Activated CD8-positive, alpha-beta memory T cell treated with anti-CD3 and anti-CD28 coated beads for 24 hours (primary cell): ENCODE measurements at places on chromosomes 1 and 21.
A peak's percentile ranks its signal among the peaks of the same experiment; 100 is the strongest.

- DNase-seq = no peak
Observed at GRCh38 chr1:43038232-43038935, 79.7 kb upstream of the SLC2A1 start.

- no peak for DNase-seq
Observed at GRCh38 chr1:195898924-195899323, 709.3 kb downstream of the KCNT2 start.

DNA sequence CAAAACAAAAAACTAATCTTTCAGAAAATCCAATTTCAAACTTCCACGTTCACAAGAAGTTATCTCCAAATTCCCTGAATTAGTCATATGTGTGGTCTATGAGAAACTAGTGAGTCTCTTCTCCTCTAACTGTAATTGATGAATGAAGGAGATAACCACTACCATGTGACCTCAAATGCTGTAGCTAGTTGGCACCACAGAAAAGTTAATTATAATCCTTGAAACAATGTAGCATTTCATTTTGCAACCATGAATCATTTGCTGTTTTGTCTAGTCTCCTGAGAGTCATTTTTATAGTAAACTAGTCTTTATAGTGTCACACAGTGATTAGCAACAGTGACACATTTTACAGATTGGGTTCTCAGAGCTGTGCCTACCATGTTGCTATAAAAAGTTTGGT lies 287.5 kb downstream of the LRRIQ3 start:
- no peak for DNase-seq

DNA sequence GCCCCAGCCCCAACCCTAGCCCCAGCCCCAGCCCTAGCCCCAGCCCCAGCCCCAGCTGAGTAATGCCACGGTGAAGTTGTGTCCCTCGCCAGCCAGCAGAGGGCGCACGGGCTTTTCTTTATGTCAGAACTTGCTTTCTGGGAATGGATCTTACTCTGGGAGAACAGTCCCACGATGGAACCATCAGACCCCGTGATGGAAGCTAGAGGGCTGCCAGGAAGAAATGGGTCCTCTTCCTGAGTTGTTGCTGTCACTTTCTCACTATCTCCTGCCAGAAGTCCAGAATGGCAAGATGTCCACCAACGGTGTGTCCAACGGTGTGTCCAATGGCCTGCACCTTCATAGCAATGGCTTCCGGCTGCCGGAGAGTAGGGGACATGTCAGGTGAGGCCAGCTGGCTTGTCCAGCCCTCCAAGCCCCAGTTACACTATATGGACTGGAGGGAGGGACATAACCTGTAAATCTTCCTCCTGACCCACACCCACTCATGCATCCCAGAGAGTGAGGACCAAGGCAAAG lies 25.1 kb upstream of the TMEM222 start:
- DNase-seq = peak; percentile 88

- DNase-seq = no peak
Observed at GRCh38 chr21:34704119-34704518, 35.3 kb downstream of the CLIC6 start.

- no peak for DNase-seq
Observed at GRCh38 chr1:160061369-160062229, 8.4 kb downstream of the KCNJ10 start.

DNA sequence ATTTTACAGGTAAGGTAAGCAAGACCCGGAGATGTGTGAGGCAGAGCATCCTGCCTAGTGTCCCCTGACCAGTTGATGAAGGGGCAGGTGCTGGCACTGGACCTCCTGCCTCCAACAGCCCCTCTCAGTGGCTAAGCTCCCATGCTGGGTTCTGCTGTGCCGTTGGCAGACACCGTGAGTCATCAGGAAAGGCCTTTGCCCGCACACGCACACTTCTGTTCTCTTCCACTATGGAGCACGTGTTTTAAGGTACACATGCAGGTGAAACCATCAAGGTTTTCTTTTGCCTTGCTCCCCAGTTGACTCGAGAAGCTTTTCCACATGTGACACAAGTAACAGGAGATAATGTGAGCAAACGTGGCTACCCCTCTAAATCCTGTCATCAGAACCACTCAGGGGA lies 207.9 kb downstream of the RRAGC start:
- DNase-seq = no peak

DNA sequence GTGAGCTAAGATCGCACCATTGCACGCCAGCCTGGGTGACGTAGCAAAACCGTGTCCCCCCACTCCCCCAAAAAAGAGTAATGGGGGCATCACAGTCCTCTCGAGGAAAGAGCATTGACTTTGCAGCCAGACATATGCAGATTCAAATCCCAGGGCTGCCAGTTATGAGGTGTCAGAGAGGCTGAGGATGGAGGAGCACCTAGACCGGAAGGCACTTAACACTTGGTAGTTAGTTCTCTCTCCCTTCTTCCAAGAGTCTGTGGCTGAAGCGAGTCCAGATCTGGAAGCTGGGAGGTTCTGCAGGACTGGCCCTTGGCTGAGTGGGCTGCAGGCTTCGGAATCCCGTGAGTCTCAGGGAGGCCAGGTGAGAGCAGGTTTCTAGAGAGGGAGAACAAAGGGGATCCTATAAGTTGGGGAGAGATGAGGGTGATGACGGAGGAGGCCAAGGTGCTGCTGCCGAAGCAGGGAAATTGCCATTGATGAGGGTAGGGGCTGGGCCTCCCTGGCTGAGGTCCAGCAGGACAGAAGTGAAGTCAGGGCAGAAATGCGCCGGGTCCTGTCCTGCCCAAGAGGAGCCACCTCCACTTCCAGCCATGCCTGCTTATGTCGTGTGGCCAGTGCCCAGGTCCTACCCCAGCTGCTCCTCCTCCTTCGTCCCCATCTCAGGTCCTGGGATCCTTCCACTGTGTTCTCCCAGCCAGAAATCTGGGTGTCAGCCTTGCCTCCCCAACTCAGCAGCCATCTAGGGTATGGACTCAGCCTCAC lies 13.3 kb upstream of the SPOCD1 start:
- DNase-seq = peak; percentile 52

GRCh38 chr1:206067486-206068227 lies 14.7 kb downstream of the RHEX start:
- DNase-seq = no peak

DNA sequence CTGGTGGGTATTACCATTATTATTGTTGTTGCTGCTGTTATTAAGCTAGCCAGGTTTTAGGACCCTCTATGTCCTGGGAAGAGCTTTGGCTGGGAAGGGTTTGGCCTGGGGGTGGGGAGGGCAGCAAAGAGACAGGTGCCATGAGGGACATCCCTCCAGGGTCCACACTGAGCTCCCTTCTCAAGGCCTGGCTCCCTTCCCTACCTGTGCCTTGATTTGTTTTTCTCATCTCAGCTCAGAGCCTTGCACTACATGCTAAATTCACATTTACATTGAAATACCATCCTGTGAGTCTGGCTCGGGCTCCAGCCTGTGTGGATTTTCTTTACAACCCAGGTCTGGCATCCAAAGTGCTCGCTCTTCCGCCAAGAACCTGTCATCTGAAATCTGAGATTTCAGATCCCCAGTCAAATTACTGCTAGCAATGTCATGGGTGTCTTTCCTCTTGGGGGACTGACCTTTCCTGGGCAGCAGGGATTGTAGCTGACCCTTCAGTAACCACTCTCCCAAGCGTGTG lies 536.3 kb downstream of the PTPRU start:
- no peak for DNase-seq

- no peak for DNase-seq
Observed at GRCh38 chr1:43719063-43719462, 11.7 kb downstream of the ST3GAL3 start.

- DNase-seq = no peak
Observed at GRCh38 chr1:163928069-163928468, 606.3 kb downstream of the NUF2 start.

DNA sequence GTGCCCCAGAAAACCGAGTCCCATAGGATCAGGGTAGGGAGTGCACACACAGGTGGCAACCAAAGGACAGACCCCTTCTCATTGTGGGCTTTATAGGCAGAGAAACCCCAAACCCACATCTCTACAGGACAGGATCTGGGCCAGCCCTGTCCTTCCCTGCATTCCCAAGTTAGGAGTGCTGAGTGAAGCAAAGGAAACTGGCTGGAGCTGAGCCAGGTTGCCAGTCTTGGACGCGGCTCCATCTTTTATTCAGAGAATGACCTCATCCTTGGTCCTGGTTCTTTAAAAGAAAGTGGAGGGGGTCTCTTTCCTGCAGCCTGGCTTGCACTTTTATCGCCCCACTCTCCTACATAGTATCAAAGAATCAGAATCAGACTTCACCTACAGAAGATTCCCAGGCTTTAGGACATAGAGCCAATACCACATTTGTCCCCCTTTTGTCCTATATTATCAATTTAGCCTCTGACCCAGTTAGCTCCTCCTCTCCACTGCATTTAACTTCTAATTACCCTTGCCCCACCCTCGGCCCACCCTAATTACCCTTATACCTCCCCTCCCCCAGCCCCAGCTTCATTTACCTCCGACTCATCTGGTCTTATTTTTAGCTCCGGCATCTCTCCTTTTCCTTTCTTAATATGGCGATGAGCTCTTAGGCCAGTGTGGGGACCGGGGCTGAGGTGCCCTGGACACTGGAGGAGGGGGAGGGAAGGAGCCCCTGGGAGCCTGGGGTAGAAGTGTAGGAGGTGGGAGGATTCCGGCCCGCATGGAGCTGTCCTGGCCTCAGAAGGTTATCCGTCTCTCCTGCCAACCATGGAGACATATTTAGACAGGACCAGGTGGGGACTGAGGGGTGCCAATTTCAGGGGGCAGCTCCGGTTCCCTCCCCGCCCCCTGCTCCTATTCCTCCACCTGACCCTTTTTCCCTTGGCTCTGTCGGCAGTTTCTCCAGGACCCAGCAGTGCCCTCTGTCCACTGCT lies at the start of gene CASQ1:
TSS of gene CASQ1 (plus strand) at position 927 of the 977 bp plus-strand sequence. CDS start 177 bp downstream, outside the sequence.
- DNase-seq = no peak

DNA sequence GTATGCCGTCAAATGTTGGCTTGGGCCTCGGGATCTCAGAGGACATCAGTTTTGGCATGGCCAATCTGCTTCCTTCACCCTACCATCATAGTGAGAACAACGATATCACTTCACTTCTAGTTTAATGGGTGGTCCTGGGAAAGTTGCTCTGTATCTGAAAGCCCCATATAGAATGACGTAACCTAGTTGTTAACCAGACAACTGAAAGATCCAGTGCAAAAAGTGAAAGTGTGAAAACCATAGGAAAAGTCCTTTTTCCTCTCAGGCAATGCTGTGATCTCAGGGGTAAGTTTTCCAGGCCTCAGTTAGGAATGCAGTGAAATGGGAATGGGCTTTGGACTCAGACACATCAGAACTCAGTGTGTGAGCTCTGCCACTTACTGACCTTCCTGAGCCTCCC lies 18.6 kb upstream of the ATP1B1 start:
- no peak for DNase-seq

- no peak for DNase-seq
Observed at GRCh38 chr1:204348722-204349121, 11.0 kb downstream of the PLEKHA6 start.

DNA sequence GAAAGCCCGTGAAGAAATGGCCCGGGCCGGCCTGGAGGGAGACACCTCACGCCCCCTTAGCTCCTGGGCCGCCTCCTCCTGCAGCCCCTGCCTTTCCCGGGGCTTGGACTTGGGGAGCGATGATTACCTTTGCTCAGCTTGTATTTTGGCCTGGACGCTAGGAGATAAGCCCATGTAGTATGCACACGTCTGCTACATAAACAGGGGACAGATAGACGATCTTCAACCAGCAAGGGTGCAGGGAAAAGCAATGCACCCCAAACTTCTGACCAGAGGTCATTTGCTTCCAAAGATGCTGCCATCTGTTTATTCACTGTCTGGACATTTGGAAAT lies 936 bp downstream of the TP73 start:
- DNase-seq = no peak

DNA sequence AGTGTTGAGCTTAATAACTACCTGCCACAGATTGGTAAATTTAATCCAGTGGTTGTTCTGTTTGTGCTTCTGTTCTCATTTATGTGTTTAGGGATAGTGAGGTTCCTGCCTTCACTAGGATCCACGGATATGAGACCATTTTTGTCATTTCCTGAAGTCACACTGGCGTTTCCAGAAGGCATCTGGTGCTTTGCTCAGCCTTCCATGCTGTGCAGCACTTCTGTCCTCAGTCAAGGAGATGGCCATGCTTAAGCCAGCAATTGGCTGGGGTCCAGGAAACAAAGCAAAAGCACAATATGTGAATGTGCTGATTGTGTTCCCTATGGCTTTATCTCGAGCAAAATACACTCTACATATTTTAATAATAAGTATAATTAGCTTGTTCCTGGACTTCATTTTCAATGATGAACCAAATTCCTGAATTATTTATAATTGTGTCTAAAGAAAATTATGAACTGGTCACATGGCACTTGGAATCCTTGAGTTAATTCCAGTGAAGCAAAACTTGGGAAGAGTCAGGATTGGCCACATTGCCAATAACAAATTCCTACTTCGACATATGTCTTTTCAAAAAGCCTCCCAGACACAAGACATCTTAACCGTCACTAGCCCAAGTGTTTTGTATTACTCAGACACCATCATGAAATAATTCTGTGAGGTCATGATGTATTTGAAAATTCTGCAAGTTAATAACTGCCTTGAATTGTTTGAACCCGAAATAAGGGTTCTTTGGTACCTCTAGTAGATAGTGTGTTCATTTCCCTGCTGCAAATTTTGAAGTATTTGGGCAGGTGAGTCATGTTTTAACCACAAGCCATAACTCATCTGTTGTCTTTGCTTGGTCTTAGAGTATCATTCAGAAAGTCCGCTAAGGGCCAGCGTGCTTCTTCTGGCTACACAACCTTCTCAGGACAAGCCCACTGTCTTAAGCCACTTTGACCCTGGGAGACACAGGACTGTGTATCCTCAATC lies 412.4 kb downstream of the DISC1 start:
- DNase-seq = no peak

DNA sequence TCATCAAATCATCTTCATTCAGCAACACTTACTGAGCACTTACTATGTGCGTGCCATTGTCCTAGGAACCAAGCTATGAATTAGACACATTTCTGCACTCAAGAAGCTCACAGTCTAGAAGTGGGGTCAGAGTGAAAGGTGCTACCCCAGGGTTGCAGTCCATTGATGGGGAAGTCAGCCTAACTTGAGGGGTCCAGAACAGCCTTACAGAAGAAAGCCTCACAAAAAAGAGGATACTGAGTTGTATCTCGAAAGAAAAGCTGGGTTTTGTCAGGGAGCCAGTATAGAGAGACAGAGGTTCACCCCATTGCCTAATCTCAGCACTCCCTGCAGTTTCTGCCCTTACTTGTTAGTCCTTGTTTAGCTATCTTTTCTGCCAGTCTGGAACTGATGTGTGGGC lies 153.1 kb upstream of the JUN start:
- DNase-seq = no peak

DNA sequence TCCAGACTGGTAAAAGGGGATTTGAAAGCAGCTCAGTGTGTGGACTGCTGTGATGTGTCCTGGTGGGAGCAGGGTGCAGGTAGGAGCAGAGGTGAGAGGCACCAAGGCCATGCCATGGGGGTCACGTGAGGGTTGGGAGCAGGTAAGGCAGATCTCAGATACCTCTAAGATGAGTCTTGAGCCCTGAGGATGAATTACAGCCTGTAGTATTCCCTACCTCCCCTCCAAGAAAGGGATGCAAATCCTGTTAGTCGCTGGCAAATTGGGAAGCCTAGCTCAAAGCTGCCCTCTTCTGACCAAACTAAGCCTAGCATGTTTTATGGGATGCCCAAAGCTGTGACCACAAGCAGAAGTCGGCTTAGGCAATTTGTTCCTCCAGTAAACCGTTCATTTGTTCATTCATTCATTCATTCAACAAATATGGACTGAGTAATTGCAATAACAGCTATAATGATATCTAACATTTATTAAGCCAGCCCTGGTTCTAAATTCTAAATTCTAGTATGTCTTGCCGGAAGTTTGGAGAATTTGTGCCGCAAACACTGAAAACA lies 3.9 kb upstream of the NUAK2 start:
- DNase-seq = peak; percentile 76

GRCh38 chr1:58977598-58977997 lies 193.8 kb upstream of the JUN start:
- DNase-seq = no peak

- DNase-seq = no peak
Observed at GRCh38 chr1:170301596-170301995, 155.8 kb downstream of the NTMT2 start.
